Suppressor macrophage treated with lipopolysaccharide for 4 hours (primary cell): ENCODE measurements at places on chromosomes 12 and 14.

- peak; percentile 91 for DNase-seq
Measured at GRCh38 chr12:40208707-40209446, 15.9 kb upstream of the LRRK2 start.

- no peak for DNase-seq
Measured at GRCh38 chr14:94031883-94032279, 5.7 kb downstream of the OTUB2 start.

DNA sequence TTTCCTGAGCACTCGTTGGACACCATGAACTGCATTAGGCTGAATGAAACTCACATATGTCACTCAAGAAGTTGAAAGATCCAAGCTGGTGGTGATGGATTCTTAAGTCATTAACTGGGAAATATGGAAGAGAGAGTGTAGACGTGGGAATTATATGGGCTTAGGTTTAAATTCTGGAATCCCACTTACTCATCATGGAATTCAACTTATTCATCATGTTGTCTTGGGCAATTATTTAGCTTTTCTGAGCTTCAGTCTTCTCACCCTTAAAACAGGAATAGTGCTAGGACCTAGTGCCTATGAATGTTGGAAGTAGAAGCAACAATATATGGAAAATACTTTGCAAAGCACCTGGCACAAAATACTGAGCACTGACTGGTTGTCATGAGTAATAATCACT lies 292.4 kb upstream of the TBX3 start:
- DNase-seq, result no peak

DNA sequence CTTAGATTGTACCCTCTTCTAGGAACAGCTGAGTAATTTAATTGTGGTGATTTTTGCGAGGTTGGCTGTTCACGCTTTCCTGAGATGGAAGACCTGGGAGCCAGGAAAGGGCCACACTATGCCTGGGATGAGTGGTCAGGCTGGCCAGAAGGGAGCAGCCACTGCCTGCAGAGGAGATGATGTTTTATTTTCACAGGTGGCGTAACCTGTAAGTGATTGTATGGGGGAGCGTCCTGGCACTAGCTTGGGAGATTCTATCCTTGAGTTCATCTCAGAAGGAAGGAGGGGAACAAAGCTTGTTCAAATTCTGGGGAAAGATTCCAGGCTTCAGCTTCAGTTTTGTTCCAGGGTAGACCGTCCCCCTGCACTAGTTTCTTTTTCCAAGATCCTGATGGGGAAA lies 1.2 kb downstream of the RPH3A start:
- DNase-seq, result no peak

DNA sequence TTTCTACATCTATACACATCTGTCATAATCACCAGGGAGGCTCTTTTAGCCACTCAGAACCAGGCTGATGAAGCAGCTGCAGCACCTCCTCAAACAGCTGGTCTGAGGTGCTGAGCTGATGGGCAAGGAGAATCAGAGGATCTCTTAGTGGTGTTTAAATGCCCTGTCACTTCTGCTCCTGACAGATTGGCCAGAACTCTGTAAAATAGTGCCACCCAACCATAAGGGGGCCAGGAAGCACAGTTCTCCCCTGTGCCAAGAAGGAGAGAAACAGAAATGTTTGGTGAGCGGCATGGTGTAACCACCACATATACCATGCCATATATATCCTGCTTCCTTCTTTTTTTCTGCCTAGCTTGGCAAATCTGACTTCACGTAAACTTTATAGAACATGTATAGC lies 12.8 kb downstream of the SOCS2 start:
- DNase-seq, result no peak

DNA sequence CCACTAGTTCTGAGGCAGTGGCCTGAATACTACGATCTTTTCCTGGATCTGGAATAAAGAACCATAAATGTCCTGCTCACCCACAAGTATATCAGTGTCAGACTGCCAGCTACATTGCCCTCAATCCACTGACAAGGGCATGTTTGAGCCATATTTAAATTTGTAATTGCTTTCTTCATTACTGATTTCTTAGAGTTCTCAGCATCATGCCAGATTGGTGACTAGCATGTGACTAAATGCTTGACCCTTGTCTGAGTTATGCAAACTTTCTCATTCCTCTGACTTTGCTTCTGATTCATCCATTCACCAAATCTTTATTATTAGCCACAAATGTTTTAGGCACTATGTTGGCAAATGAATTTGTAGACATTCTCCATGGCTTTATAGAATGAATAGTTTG lies 143.6 kb upstream of the SLC16A7 start:
- DNase-seq, result peak; percentile 28

GRCh38 chr12:123482876-123483275 lies 24.9 kb downstream of the SNRNP35 start:
- DNase-seq, result peak; percentile 20

DNA sequence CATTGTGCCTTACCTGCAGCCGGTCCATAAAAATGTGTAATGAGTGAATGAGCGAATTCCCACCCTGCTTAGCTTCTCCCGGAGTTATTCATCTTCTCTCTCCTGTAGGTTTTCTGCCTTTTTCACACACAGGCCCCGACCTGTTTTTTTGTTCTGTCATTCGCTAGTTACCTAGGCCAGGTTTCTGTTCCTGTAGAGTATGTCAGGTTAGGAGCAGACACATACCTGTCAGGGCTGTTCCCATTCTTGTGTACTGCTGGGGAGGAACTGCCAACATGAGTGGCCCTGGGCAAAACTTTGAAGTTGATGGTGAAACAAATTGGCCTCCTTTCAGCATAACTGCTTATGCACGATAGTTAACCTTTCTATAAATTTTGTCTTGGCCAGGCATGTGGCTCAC lies 140.1 kb downstream of the SYNE2 start:
- no peak for DNase-seq

DNA sequence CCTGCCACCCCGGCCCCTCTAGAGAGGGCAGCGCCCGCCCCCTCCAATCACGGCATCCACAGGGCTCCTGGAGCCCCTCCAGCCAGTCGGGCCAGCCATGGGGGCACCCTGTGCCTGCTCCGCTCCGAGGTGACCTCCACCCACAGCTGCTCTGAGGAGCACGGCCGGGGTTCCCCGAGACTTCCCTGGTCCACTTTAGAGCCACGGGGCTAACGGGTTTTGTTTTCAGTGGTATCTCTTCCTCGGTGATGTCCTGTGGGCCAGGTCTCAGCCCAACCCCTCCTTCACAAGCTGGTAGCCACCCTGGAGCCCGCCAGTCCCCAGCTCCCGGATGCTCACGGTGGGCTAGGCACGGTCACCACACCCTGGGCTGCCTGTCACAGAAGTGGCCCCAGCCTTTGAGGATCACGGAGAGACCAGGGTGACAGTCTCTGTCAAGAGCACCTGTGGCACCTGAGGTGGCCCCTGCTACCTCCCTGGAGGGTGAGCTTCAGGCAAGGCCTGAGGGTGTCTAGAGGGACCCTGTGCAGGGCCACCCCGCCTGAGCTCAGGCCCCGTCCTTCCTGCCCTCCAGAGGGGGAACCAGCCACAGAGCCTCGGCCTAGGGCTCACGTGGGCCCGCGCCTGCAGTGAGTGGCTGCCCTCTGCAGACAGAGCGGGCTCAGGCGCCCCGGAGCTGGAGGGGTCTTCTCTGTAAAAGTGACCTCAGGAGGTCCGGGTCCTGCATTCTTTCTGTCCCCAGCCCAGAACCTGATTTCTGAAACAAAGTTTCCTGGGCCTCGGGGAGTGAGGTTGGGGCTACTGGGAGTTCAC lies 146.0 kb upstream of the C14orf180 start:
- DNase-seq, result no peak

DNA sequence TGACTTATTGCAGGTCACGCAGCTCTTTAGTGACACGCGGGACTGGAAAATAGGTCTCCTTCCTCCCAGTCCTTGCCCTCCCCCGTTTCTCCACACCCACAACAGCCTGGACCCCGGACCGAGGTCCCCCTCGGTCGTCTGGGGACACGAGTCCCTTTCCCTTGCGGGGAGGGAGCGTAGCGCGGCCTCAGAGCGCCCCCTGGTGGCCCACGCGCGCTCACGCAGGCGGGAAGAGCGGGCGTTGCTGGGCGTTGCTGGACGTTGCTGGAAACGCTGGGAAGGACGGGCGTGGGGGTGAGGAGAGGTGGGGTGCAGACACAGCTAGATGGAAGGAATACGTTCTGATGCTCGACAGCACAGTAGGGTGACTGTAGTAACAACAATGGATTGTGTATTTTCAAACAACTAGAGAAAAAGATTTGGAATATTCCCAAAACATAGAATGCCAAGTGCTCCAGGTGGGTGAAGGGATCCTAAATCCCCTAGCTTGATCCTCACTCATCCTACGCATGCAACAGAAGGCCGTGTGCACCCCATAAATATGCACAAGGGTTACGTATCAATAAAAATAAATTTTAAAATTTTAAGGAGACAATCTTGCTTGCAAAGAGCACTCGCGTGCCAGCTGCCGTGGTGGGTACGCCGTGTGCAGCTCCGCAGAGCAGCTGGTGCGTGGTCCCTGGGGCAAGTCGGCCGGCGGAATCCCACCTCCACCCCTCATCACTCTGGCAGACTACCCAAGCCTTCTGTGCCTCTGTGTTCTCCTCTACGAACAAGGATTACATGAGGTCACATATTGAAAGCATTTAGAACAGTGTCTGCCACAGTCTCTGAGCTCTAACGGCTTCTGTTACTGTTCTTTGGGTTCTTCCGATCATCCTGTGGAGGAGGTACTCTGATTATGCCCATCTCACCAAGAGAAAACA lies 87.4 kb downstream of the B4GALNT3 start:
- peak; percentile 79 for DNase-seq

DNA sequence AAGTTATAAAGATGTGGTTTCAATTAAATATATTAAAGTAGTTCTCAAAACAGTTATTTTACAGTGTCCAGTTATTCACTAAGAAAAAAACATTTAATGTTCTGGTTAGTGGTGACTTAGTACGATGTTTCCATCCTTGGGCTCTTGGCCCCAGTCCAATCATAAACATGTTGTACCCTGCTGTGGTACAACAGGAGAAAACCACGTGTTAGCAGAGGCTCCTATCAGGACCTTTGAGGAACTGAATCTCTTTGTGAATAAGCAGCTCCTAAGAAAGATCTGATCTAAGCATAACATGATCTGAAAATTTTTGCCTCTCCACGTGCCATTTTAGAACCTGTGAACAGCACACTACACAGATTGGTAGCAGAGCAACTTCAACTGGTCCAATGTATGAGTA lies 234.0 kb downstream of the SYT1 start:
- no peak for DNase-seq

DNA sequence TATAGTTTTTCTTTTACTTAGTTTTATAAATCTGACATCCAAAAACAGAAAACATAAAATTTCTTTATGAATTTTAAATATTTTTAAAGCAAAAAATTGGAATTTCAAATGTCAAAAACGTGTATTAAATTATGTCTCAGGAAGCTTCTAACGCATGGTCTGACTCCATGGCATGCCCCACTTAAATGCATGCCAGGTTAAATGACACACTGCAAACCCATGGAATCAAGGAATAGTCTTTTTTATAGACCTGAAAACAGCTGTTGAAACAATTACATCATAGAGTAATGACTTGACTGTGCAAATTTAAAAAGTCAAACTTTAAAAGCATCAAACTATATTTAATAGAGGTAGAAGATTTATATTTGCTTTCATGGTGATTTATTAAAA lies 96.1 kb upstream of the DACT1 start:
- no peak for DNase-seq

- DNase-seq, result no peak
Measured at GRCh38 chr12:121964813-121965643, 46.6 kb downstream of the CFAP251 start.

DNA sequence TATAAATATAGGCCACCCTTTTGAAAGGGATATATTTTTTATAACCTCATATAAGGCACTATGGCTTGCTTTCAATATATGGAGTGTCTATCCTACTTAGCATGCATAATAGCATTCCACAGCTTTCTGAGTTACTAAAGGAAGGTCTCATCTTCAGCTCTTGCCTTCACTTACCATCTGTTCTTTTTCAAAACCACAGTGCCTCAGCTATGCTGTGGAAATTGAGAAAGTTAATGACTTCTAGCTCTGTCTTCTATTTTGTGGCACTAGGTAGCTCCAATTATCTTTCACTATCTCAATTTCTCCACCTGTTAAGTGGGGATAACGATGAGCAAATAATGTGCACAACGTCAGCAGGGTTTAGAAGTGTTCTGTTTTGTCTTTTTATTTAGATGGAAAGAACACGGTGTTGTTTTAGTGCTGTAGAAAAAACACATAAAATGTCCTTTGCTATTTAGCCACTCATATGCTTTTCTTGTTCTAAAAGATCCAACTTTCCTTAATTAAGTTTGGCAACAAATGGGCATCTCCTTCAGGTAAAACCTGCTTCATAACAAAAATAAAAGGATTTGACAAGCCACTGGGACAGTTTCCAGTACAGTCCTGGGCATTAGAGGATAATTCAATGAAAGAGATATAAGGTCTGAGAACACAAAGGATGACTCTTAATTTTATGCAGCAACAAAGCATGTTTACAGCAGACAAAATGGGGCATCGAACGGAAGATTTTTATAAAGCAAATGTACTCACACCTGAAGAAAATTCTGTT lies 462.0 kb upstream of the SYT1 start:
- DNase-seq, result no peak

DNA sequence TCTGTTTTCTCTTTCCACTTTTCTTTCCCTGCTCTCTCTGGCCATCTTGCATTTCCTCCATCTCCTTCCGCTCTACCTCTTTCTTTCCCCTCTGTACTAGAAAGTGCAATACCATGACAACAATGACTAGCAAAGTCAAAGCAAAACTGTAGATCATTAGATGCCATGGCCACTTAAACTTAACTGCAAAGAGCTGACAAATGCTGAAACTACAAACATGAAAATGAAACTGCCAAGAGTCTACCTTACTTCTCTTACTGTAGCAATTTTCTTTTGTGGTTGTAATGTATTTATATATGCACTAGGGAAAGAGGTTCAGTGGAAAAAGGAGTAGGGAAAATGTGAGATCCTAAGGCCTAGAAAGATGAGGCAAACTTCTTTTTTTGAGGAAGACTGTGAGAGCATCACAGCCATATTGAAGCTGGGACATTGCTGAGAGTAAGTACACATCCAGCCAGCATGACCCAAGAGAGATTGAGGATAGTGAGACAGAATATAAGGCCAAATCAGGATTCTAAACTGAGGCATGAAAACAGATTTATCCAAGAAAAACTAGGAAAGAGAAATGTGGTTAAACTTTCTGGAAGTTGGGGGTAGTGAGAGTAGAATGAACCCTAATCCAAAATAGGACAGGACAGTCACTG lies 276.6 kb upstream of the NAV3 start:
- DNase-seq, result no peak

DNA sequence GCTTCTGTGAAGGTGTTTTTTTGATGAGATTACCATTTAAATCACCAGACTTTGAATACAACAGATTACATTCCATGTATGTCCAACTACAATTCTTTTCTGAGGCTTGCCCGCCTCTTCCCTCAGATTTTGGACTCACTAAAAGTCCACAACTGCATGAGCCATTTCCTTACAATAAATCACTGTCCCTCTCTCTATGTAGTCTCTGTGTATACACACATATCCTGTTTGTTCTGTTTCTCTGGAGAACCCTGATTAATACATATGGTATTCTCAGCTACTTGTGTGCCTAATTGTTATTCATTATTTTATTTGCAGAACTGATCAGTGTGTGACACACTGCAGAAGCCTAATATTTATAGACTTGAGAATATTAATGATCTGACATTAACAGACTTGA lies 2.4 kb upstream of the MIPOL1 start:
- no peak for DNase-seq

GRCh38 chr14:22483863-22484593 lies 105.0 kb downstream of the DAD1 start:
- DNase-seq, result no peak

- DNase-seq, result no peak
Measured at GRCh38 chr12:99453836-99454538, 193.6 kb upstream of the GARIN6 start.

GRCh38 chr12:87599459-87599858 lies 429.7 kb downstream of the C12orf50 start:
- no peak for DNase-seq
